Inflammatory macrophage treated with lipopolysaccharide for 4 hours (primary cell): ENCODE measurements at places on chromosomes 12 and 14.

- peak; percentile 50 for DNase-seq
These were observed 501 bp downstream of the RIMKLB start for GRCh38 chr12:8698132-8698851.

DNA sequence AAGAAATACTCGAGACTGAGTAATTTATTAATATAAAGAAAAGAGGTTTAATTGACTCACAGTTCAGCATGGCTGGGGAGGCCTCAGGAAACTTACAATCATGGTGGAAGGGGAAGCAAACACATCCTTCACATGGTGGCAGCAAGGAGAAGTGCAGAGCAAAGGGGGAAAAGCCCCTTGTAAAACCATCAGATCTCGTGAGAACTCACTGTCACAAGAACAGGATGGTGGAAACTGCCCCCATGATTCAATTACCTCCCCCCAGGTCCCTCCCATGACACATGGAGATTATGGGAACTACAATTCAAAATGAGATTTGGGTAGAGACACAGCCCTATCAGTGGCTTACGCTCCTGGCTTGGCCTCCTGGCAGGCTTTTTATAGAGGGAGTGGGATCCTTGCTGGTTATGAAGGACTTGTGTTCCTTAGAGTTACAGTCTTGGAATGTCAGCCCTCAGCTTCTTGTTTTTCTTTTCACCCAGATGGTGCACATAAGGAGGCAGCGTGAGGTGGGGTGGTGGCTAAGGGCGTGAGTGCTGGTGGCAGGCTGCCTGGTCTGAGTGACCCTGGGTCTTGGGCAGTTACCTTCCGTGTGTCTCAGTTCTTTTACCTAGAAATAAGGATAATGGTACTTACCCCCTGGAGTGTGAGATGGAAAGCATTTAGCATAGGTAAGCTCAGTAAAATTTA is 25.7 kb downstream of the TRAF3 start:
- no peak for DNase-seq

- no peak for DNase-seq
These were observed 194.0 kb downstream of the VRK1 start for GRCh38 chr14:96991226-96991625.

- DNase-seq, result peak; percentile 53
These were observed 8.2 kb downstream of the GNPNAT1 start for GRCh38 chr14:52783206-52783605.

GRCh38 chr12:22682663-22683062 is 57.7 kb downstream of the ETNK1 start:
- DNase-seq, result peak; percentile 58

DNA sequence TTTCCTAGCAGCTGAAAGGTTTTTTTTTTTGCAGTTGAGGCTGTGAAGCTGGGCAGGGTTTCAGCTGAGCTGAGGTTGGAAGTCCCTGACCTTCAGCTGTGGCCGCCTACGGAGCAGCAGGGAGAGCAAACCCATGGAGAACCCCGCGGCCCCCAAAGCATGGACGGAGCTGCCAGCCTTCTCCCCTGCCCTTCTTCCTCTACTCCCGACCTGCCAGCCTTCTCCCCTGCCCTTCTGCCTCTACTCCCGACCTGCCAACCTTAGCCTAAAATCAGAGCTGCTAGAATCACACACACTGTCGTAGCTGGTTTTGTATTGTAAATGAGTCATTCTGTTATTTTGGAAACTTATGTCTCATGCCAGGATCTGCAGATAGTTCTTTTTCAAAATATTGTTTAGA is 74.6 kb downstream of the PPP2R5C start:
- DNase-seq, result no peak

DNA sequence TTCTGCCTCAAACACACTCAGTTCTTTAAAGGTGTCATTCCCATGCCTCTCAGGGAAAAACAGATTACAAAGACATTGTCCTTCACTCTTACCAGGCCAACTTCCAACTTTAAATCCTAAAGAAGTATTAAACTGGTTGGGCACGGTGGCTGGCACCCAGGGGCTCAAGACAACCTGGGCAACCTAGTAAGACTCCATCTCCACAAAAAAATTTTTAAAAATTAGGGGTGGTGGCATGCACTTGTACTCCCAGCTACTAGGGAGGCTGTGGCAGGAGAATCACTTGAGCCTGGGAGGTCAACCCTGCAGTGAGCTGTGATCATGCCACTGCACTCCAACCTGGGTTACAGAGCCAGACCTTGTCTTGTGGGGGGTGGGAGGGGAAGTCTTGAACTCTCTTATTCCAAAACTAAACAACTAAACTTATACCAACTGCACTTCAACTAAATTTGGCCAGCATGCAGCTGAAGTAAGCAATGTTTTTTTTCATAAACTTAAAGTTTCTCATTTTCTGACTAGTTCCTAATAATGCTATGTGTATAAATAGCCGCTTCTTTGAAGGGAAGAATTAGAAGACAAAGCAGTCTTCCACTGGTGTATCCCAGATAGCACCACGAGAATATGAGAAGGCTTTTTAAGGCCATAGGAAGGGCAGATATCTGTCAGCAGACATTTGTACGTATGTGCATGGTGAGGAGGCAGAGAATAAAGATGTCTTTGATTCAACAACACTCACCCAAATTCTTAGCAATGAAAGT is 2.4 kb downstream of the SLC11A2 start:
- DNase-seq, result no peak

DNA sequence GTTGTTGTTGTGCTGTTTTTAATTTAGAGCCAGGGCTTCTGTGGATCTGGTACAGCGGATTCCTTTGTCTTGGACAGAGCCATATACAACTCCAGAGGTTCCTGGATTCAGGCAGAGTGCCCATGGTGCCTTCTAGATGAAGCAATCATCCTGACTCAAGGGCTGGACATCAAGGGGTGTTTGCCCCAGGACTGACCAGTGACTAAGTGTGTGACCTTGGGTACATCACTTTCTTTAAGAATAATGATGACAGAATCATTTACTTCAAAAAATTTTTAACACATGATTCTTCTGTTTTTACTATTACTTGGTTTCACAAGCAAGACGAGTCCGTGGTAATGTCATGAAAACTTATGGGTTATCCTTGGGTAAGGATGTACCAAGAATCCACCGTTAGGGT is 397.3 kb downstream of the ZFP36L1 start:
- peak; percentile 80 for DNase-seq

DNA sequence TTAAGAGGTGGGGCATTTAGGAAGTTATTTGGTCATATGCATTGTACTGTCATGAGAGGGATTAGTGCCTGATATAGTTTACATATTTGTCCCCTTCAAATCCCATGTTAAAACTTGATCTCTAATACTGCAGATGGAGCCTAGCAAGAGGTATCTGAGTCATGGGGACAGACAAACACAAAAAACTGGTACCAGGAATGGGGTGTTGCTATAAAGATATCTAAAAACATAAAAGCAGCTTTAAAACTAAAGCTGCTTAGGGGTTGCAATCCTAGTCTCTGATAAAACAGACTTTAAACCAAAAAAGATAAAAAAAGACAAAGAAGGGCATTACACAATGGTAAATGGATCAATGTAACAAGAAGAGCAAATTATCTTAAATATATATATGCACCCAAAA is 11.6 kb downstream of the CRY1 start:
- DNase-seq, result no peak

- DNase-seq, result no peak
These were observed 5.2 kb upstream of the VDR start for GRCh38 chr12:47909839-47910465.

- no peak for DNase-seq
These were observed 147.4 kb downstream of the PCNX1 start for GRCh38 chr14:71054706-71055105.

DNA sequence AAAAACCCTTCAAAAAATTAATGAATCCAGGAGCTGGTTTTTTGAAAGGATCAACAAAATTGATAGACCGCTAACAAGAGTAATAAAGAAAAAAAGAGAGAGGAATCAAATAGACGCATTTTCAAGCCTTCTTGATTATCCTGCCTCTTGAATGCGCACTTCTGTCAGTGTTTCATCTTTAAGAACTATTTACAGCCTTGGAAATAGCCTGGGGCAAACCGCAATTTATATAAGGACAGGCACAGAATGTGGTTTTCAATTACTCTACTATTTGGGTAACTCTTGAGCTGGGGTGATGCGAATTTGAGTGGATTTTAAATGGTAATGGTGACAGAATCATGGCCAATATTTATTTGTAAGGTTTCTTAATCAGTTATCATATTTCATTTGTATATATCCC is 179.1 kb upstream of the OTX2 start:
- no peak for DNase-seq

DNA sequence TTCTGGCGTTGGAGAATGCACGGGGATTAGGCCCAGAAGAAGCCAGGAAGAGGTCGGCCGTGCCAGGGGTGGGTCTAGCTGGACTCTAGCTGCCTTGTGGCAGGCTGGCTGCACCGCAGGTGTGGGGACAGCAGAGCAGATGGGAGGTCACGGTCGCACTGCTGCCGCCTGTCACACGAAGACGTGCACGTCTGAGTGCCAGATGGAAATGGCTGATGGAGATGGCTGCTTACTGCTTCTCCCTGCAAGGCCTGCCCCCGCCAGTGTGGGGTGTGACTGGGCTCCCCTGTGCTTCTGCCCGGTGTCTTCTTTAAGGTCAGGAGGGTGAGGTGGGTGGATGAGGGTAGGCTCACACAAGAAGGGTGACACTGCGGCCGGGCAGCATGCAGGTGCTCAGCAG is 79.0 kb downstream of the MOK start:
- DNase-seq, result no peak

GRCh38 chr14:50272498-50272897 is 39.5 kb downstream of the L2HGDH start:
- DNase-seq, result no peak

DNA sequence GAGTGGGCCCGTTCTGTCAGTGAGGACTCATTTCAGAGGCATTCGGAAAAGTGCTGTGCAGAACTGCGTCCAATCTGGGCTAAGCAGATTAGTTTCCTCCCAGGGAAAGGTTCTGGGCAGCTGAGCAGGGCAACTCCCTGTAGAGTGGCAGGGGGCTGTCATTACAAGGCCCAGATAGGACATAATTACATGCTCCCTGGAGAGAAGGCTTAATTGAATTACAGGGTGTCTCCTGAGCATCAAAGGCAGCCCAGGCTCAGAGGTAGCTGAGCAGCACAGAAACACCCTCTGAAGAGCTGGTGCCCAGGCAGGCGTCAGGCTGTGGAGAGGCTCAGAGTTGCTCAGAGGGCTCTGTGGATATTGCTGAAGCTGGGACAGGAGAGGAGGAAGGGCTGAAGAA is 36.0 kb downstream of the SLC8A3 start:
- no peak for DNase-seq

DNA sequence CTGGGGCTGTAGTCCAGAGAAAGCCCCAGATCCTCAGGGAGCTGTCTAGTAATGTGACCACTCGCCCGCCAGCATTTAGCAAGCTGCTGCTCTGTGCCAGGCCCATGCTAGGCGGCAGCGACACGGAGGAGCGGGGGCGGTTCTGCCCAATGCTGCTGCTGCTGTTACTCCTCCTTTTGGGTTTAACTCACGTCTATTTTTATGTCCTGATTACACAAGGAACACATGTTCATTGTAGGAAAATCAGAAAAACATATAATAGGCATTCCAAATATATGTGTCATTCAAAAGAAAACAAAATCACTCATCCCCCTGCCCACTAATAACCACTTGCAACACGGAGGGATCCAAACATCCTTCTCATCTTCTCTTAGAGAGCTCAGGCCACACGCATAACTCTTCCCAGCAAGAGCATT is 30.4 kb downstream of the CCDC92 start:
- no peak for DNase-seq

DNA sequence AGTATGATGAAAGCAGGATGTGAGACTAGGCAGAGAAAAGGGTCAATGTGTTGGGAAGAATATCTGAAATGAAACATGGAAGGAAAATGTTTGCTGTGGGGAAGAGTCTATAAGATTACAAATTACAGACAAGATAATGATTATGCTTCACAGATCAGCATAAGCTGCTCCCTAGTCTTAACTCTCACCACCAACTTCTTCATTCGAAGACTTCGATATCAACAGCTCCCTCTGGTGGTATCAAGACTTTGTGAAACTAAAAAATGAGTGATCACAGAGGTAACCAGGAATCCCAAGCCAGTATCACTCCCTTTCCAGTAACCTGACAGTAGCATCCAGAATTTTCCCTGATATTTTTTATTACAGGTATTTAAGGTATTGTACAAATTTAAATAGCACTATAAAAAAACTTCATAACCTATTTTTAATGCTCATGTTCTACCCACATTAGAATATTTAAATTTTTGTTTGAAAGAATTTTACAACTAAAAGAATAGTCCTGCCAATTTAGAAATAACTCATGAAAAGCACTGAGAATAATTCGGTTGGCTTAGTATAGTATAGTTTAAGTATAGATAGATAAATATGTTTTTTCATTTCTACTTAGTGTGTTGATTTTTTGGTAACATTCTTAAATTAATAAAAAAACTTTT is 84.4 kb downstream of the C2CD5 start:
- DNase-seq, result peak; percentile 70

- DNase-seq, result no peak
These were observed 6.8 kb downstream of the PRPH start for GRCh38 chr12:49301760-49302159.

- no peak for DNase-seq
These were observed 117.8 kb upstream of the KRAS start for GRCh38 chr12:25368557-25368956.

GRCh38 chr12:991350-992333 is 619 bp downstream of the ERC1 start:
- DNase-seq, result no peak

DNA sequence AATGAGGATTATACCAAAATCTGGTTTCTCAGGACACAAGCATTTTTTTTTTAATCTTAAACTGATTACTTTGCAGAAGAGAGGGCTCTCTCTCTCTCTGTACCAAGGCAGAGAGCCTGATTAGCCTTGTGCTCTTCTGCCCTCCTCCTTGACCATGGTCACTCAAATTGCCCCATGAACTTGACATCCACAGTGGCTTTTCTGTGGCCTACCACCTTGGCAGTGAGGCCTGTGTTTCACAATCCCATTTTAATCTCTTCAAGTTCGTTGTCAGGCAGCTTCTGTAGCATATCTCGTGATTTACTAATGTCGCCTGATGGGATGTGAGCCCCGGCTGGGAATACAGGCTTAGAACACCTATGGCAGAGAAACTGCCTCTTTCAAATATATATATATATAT is 30.7 kb upstream of the PWP1 start:
- DNase-seq, result no peak

DNA sequence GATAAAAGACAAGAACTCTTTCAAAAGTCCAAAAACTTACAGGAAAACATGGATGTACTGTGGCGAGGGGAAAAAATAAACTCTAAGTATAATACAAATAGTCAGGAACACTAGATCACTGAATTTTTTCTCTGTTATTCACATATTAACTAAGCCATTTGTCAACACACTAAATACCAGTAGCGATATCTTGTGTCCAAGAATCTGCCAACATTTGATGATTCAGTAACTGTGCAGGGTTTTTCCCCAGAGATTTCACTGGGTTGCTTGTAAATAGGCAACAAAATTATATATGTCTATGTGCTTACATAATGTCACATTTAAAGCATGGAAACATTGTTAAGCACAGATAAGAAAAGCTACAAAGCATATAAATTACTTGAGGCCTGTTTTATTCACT is 205.9 kb downstream of the KIF21A start:
- DNase-seq, result no peak
